ENCODE measurements at places on chromosomes 1 and 21.
A peak's percentile ranks its signal among the peaks of the same experiment; 100 is the strongest.

DNA sequence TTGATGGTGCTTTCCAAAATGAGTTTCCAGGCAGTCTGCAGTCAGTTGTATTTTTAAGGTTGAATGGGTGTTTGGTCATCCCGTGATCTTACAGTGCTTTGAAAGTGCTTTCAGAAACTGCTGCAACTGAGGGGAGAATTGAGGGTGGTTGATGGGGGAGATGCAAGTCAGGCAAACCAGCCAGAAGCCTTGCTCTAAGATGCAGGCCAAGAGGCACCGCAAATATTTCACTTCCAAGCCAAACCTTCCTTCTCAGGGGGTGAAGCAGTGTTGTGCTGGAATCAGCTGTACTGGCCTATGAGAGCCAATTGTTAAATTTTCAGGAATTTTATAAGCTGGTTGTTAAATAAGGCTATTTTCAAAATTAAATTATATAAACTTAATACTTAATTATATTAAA lies 151.6 kb downstream of the KCNJ6 start:
- DNase-seq: peak; percentile 62

GRCh38 chr1:206935491-206936067 lies 10.7 kb downstream of the PIGR start:
- DNase-seq: no peak

- DNase-seq: no peak
Observed at GRCh38 chr1:110645211-110645610, 29.5 kb downstream of the KCNA3 start.

DNA sequence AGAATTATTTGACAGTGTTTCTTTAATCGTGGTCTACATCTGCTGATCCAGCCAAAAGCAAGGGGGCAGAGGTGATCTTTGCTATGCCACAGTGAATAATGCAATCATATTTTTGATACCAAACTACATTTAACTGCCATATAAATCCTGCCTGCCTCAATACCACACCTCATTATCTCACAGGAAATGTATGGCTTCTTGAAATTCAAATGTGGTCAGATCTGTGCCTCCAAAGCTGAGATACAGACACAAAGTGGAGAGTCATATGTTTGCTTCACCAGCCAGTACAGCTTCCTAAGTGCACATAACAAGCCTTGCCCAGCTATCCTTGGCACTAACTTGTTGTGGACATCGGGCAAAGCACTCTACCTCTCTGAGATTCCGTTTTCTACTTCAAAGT lies 250.0 kb upstream of the NFIA start:
- no peak for DNase-seq
